ENCODE measurements at places on chromosomes 12 and 14.

DNA sequence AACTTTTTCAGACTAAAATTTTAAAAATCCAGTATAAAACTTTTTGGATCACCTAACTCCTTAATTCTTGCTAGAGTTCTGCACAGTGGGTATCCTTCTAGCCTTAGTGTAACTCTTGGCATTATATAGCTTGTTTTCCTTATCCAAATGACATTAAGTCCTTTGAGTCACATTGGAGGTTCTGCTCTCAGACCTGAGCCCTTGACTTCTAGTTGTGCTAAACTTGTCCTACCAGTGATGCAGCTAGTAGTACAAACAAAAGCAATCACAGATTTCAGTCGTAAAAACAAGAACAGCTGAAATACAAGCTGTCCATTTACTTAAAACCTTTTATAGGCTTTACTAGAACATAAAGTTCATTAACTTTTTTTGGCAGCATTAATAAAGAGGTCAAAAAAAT, 10.5 kb downstream of the ZBTB1 start:
- no peak for DNase-seq

GRCh38 chr12:72444125-72444524, 172.0 kb downstream of the TRHDE start:
- DNase-seq, result peak; percentile 5

DNA sequence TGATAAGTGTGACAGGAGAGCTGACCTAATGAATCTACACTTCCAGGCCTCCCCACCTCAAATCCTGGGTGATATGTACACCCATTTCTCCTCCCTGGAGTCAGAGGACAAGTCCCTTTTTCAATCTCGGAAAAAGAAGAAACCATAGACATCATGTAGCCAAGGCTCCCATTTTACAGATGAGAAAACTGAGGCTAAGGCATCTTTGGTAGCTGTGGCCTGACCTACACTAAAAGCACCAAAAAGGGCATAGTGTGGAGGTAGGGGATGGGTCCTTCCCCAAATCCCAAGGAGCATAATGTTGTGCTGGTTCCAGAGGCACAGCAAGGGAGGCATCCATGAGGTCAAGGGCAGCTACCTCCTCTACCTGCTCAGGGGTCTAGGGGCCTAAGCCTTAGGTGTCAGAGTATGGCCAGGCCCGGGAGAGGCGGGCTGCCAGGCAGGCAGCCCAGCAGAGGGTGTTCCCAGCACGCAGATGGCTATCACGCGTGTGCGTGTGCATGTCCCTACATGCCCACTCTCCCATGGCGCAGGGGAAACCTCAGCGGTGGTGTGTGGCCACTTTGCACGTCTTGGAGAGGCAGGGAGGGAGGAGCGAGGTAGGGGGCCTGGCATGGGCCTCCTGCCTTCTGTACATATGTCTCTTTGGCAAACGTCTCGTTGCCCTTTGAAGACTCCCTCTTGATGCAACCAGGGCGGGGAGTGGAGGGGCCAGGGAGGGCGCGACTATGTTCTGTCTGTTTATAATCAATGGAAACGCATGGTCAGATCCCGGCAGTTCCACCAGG, 2.5 kb downstream of the PGF start:
- DNase-seq, result no peak

- DNase-seq, result no peak
Measured at GRCh38 chr12:2094597-2094996, 41.8 kb downstream of the CACNA1C start.

DNA sequence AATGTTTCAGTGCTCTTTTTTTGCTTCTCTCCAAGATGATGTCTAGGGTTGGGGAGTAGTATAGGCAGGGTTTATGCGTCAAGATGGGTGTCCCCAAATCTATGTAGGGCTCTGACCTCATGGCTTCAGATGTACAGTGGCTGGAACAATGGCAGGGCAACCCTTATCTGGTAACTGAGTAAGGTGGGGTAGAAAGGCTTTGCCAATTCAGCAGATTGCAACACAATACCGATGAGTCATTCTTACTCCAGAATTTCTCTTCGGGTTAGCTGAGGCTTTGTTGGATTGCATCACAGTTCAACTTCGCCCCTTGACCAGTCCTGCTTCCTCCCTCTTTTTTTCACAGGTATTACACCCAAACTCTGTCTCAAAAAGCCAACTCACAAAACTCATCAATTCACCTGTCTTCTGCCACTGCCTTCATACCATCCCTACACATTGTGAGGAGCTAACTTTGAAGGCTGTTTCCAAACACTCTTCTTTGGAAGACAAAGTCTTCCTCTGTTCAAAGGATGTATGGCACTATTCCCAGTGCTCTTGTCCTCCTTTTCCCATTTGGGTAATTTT, 190.2 kb upstream of the CNOT2 start:
- no peak for DNase-seq

DNA sequence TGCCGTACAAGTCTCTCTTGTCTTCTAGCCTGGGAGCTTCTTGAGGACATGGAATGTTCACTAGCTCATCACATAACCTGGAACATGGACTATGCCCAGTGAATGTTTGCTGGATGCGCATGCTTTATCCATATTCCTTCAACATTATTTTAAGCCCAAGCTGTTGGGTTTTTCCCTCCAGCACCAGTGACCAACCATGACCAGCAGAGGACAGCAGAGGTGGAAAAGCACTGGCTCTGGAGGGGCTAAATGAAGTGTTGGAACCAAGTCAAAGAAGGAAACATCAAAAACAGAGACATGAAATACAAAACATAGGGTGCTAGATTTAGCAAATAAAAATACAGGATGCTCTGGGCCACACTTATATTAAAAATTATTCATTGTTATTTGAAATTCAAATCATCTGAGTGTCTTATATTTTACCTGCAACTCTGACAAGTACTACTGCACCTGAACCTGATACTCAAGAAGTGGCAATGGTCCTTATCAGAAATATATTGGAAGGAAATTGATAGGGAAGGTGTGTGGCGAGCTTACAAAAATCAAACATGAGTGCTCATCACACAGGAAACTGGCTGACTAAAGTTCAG, 23.1 kb upstream of the HELB start:
- no peak for DNase-seq

- DNase-seq, result no peak
Measured at GRCh38 chr14:38616959-38617358, 361.1 kb upstream of the CLEC14A start.

GRCh38 chr12:29427964-29428363, 47.0 kb upstream of the ERGIC2 start:
- DNase-seq, result peak; percentile 16

GRCh38 chr14:50489851-50490250, 42.5 kb downstream of the MAP4K5 start:
- no peak for DNase-seq

GRCh38 chr14:102949062-102949800, 26.8 kb downstream of the AMN start:
- DNase-seq, result no peak

- DNase-seq, result peak; percentile 91
Measured at GRCh38 chr12:6540181-6540877, 6.0 kb downstream of the GAPDH start.

DNA sequence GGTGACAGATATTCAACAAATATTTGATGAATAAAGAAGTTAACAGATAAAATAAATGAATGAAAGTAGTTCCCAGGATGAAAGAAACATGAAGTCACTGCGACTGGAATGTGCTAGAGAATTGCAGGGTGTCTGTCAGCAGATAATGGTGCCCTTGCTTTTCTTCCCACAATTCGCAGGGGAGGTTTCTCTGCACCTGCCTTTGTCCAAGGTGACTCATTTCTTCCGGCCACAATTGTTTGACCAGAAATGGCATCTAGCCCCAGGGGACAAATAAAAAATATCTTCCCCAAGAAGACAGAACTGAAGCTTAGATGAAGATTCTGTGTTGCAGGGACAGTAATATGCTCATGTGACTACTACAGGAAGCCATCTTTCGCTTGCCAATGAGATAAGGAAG, 316.1 kb upstream of the TBX3 start:
- peak; percentile 30 for DNase-seq

GRCh38 chr12:47080725-47081502, 1.2 kb upstream of the AMIGO2 start:
- DNase-seq, result no peak

DNA sequence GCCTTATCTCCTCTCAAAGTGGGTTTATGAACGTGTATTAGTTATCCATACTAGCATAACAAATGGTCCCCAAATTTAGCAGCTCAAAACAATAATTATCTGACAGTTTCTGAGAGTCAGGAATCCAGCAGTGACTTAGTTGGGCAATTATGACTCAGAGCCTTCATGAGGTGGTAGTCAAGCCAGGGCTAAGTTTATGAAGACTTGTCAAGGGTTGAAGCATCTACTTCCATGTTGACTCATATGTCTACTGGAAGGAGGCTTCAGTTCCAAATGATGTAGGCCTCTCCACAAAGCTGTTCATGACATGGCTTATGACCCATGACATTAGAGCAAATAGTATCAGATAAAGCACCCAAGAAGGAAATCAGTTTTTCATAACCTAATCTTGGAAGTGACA, 73.2 kb downstream of the IPO8 start:
- DNase-seq, result no peak

DNA sequence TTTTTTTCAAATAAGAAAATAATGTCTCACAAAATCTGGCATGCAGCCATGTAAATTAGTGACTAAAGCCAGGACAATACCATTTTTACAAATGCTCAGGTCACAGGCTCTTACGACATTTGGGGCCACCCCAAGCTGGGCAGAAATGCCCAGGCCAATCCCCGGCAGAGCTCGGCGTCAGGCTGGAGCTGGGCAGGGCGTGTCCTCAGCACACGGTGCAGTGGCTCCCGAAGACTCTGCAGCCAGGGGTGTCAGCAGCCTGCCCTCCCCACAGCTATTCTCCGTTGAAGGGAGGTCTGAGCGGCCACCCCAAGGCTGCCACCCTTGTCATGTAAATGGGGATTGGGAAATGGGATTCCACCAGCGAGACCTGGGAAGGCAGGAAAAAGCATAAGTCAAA, 158.6 kb downstream of the DICER1 start:
- DNase-seq, result peak; percentile 54

DNA sequence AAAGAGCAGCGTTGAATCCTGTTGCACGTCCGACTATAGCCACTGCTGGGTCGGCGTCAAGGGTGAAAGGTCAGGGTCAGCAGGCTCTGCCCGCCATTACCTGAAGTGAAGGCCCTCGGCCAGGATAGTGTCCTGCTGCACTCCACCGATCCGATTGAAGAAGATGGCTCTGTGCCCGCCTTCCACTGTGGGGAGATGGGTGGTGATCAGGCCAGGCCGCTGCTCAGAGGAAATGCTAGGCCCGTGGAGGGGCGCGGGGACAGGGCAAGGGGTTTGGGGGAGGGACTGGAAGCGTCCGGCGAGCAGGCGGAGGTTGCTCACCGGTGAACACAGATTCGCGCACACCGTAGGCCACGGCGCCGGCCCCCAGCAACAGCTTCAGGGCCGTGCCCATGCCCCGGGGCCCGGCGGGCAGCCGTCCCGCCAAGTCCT, 352 bp downstream of the PHB2 start:
- DNase-seq, result peak; percentile 57

DNA sequence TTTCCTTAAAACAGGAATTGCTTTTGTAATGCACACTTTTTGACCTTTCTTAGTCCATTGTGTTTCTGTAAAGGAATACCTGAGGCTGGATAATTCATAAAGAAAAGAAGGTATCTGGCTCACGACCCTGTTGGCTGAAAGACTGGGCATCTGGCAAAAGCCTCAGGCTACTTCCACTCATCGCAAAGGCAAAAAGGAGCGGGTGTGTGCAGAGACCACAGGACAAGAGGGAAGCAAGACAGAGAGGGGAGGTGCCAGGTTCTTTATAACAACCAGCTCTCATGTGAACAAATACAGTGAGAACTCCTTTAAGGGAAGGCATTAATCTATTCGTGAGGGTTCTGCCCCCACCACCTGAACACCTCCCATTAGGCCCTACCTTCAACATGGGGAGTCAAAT, 182.1 kb downstream of the C12orf50 start:
- DNase-seq, result no peak

DNA sequence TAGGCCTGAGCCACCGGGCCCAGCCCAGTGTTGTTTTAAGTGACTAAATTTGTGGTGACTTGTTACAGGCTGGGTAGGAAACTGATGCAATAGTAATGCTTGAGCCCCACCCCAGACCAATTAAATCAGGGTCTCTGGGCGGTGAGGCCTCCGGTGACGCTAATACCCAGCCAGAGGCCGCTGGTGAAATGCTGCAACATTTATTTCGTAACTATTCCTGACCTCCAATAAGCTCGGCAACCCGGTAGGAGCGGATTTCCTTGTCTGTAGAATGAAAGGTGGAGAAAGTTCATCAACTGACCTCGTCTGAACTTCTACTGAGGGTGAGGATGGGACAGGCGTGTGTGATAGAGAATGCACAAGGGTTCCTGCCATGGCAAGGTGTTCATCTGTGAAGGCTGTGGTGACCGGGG, 42.3 kb downstream of the FZD10 start:
- DNase-seq, result no peak

GRCh38 chr12:50241178-50241577, 42.1 kb downstream of the LIMA1 start:
- DNase-seq, result no peak

DNA sequence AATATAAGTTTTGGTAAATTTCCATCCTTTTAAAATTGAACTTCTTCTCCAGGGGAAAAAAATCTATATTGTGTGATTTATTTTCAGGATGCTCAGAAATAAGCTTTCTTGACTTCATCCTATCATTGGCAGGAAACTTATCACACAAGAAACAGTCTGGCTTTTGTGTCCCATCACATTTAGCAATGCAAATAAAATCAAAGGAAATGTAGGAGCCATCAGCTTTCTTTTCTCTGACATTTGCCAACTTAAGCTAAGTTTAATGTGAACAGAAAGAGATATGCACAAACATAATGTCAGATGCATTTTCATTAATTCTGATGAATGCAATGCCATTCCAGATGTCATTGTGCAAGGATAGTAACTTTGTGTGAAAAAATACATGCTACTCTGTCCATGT, 56.6 kb downstream of the LIN7A start:
- DNase-seq, result no peak

- no peak for DNase-seq
Measured at GRCh38 chr12:85007836-85008235, 28.2 kb downstream of the TSPAN19 start.

DNA sequence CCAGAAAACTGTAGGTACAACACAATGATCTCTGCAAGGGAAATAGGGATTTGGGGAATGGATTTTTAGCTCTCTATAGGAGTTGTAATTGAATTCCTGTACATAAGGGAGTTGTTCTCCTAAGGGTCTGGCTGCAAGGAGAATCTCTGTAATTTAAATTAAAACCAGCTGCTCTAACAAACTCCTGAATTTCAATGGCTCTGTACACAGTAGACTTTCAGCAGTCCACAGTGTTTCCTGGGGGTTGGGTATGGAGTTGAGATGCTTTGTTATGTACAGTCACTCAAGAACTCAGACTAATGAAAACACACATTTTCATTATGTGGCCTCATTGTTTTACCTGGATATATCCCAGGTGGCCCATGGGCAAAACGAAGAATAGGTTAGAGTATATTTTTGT, 93.2 kb downstream of the NAV3 start:
- no peak for DNase-seq

GRCh38 chr12:51334764-51335163, 10.8 kb upstream of the BIN2 start:
- DNase-seq, result no peak

GRCh38 chr12:65511134-65511834, 232.8 kb downstream of the MSRB3 start:
- DNase-seq, result no peak
